Astrocyte of the spinal cord (primary cell): ENCODE measurements at places on chromosomes 12 and 14.

DNA sequence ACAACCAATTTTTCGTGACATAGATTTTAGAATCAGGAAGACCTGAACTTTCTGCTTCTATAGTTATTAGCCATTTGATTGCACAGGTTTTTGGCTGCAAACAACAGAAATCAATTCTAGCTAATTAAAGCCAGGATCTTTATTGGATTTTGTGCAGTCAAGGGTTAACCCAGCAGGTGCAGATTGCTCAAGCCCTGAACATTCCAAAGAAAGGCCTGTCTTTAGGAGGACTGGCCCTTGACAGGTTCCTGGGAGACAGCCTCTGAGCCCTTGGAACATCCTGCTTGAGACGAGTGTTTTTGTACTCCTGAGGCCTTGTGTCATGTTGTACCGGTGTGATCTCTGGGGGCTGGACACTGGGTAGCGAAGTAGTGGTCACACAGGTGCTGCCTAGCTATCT, 174.6 kb downstream of the PTCSC3 start:
- DNase-seq = no peak

GRCh38 chr12:14910090-14910915, 24.6 kb upstream of the MGP start:
- DNase-seq = peak; percentile 65

DNA sequence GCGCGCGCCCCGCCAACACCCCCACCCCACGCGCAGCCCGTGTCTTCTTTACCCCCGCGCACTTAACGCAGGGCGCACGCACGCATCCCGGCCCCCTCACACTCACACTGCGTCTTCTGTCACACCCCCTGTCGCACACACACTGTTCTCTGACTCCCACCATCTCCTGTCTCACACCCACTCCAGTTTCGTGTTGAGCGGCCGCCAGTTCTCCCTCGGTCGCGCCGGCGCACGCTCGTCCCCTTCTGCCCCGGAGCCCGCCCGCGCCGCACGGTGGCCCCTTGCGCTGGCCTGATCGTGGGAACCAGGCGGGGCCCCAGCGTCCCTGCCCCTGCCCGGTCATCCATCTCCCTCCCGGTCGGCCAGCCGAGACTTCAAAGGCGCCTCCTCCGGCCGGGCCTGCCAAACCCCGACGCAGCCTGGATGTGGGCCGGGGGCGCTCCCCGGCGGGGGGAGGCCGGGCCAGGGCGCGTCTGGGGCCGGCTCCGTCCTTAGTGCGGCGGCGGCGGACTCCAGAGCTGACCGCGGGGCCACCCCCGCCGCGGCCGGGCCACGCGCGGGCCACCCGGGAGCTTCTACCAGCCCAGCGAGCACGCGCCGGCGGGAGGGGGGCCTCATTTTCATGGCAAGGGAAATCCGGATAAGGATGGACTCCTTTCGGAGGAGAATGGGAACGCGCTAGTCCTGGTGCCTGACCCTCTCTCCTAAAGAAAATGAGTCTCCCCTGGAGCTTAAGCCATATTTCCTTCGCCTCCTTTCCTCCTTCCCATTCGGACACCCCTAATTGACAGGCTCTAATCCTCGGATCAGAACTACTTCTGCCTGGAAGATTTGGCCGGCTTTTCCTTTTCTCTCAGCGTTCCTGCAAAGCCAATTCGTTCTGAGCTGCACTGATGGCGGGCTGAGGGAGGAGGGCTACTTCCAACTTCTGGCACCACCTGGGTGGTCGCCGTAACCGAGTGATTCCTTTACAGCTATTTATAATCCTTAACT, 82.0 kb upstream of the HMGA2 start:
- peak; percentile 65 for DNase-seq

- peak; percentile 70 for DNase-seq
Measured at GRCh38 chr14:36604757-36605505, 22.5 kb upstream of the NKX2-8 start.

GRCh38 chr14:93957751-93958566, 18.4 kb downstream of the ASB2 start:
- DNase-seq = no peak

DNA sequence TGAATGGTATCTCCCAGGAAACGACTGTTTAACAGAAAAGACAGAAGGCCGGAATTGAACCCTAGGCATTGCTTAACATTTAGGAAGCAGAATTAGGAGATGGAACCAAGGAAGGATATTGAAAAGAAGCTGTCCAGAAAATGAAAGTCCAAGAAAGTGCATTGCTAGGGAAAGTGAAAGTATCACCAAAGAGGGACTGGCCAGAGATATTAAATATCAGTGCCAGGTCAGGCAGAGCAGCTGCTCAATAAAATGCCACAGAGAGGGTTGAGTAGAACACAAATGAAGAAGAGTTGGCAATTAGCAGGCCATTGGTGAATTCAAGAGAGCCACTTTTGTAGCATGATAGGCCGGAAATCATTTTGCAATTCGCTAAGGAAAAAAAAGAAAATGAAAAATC, 101.6 kb downstream of the CFAP54 start:
- no peak for DNase-seq

- DNase-seq = no peak
Measured at GRCh38 chr12:70966046-70966445, 45.5 kb upstream of the PTPRR start.

DNA sequence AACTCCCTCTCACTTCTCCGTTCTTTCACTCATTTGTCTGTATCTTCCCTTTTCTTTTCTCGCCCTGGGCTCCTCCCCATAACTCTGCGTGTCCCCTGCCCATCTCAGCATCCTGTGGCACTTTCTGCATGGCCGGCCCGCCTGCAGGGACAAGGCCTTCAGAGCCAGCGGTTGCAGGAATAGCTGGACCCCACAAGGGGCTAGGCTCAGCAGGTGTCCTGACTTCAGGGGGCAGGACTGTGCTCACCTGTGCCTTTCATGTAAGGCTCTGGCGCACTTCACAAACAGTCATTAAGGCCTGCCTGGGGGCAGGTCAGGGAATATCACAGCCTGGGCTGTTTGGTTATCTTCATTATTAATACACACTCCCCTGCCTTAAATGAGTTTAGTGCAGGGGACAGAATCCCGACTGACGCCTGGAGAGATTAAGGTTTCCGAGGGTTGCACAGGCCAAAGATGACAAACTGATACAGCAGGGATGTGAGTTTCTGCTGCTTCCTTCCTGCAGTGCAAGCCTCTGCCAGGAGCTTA, 768.8 kb upstream of the TBX3 start:
- DNase-seq = no peak

DNA sequence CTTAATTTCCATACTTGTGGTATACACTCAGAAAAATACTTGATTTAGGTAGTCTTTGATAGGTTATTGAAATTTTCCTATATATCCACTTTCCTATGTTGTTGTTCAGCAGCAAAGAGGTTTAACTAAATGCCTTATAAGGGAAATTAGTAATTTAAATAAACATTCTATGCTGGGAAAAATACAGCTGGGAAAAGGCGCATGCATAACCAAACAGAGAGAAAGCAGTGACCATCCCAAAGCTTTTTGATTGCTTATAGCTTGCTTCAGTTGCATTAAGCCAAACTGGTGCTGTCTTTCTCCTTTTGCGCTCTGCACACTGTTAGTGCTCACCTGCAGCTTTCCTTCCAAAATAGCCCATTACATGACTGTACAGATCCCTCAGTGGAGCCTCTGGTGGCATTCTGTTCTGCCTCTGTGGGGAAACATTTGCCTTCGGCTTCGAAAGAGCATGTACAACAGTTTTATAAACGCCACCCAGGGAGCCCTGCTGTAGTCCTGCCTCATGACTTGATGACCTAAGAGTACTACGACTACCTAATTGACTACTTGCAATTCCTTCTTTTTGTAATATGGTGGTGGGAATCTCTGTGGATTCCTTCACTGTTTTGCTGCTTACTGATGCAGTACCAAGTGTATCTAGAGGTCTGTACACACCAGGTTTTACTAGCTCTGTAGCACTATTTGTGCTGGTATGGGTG, 120.8 kb downstream of the RALGAPA1 start:
- no peak for DNase-seq

GRCh38 chr12:31205054-31205453, 120.9 kb downstream of the SINHCAF start:
- peak; percentile 24 for DNase-seq

DNA sequence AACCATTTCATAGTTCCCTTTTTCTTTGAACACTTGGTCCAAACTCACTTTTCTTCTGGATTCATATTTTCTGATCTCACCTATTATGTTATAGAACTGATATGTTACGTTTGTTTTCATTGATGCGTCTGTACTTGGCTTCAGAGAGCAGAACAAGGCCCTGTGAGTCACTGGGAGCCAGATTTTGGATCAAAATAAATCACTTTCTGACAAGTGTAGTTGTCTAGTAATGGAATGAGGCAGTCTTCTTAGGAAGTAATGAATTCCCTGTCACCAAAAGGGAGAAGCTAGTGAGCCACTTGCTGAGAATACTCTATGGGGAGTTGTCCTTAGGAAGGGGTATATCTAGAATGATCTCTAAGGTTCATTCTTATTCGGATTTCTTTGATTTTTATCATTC, 10.2 kb downstream of the BICD1 start:
- DNase-seq = no peak
